ENCODE measurements at places on chromosomes 2 and 18. TPM values are rescaled to one million over a fixed set of nuclear protein-coding genes. Genes with fewer than 3 reads are reported as not detected.

DNA sequence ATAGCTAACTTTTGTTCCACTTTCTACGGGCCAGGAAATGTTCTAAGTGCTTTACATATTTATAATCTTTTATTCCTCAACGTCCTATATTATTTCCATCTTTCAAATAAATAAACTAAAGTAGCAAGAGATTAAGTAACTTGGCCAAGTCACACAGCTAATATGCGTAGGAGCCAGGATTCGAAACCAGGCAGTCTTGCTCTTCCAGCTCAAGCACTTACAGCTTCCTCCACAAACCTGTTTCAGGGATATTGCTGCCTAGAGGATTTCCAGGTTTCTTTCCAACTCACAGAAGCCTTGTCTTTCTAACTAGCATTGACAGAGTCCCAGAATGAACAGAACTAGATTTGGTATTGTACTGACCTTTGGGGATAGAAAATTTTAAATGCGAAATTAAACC lies 102.5 kb downstream of the FIGN start:
- DNase-seq, result no peak

- DNase-seq, result no peak
These were observed 59.2 kb downstream of the KYNU start for GRCh38 chr2:142936629-142937028.

PSMG2 gene
- total RNA-seq, result 48.8 TPM

DNA sequence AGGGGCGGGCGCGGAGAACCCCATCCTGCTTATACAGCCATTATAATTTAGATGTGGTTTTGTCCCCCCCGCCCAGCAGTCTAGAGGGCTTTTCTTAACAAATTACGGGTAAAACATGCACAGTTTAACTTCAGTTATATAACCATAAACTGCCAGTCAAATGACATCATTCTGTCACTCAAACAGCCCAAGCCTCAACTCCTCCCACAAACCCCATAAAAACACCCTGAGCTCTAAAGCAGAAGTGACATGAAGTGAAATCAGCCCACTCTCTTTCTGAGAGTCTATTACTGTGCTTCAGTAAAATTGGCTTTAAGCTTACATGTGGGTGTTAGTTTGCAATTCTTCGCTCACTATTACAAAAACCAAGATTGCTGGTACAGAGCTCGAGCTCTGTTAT lies 705.1 kb upstream of the GCFC2 start:
- DNase-seq, result no peak

DNA sequence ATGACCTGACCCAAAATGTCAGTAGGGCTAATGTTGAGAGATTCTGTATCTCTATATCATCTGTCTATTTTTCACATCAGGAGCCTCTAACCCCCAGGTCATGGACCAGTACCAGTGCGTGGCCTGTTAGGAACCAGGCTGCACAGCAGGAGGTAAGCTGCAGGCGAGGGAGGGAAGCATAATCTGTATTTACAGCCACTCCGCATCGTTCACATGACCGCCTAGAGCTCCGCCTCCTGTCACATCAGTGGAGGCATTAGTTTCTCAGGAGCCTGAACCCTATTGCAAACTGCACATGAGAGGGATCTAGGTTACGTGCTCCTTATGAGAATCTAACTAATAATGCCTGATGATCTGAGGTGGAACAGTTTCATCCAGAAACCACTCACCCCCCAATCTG lies 180.6 kb downstream of the RDH14 start:
- DNase-seq, result no peak

DNA sequence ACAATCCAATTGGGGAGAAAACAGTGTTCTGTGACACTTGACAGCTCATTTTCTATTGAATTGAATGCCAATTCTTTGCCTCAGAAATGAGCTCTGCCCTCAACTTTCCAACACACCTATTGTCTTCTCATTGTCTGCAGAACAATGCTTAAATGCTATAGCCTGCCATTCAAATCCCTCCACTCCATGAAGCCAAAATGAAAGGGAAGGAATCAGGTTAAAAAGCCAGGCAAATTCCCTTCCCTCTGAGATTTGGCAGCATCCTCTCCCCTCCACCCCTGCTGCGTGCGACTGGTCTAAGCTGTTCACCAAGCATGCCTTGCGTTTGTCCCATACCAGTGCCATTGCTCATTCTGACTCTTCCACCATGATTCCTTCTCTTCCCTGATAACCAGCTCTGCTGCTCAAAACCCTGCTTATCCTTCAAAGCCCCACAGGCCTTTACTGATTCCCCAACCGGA lies 32.4 kb upstream of the TMEM131 start:
- DNase-seq, result no peak

Data from chondrocyte (in vitro differentiated cells).